ENCODE measurements at places on chromosomes 7 and 10. TPM values are rescaled to one million over a fixed set of nuclear protein-coding genes. Genes with fewer than 3 reads are reported as not detected.

GRCh38 chr7:56097700-56098099, 4.9 kb upstream of the PHKG1 start:
- DNase-seq, result peak; percentile 56

DNA sequence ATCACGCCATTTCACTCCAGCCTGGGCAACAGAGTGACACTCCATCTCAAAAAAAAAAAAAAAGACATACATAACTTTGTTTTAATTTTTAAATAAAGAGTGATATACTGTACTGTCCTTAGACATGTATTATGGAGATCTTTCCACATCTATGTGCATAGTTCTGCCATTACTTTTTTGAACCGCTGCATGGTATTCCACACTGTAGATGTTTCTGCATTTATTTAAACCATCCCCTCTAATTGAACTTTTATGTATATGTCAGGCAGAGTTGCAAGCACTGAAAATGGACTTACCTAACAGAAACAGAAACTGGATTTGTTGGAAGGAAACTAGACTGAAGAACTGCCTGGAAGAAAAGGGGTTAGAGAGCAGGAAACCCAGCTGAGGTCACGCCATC, 8.5 kb upstream of the ARHGAP19 start:
- DNase-seq, result no peak

- no peak for DNase-seq
These were observed 65.1 kb upstream of the NEBL start for GRCh38 chr10:20962165-20962564.

GRCh38 chr7:85554236-85555178, 367.7 kb upstream of the SEMA3D start:
- no peak for DNase-seq

GRCh38 chr10:50506861-50507573, 116.7 kb downstream of the SGMS1 start:
- DNase-seq, result no peak

Gene GIMAP2
- 5.3 TPM for total RNA-seq

DNA sequence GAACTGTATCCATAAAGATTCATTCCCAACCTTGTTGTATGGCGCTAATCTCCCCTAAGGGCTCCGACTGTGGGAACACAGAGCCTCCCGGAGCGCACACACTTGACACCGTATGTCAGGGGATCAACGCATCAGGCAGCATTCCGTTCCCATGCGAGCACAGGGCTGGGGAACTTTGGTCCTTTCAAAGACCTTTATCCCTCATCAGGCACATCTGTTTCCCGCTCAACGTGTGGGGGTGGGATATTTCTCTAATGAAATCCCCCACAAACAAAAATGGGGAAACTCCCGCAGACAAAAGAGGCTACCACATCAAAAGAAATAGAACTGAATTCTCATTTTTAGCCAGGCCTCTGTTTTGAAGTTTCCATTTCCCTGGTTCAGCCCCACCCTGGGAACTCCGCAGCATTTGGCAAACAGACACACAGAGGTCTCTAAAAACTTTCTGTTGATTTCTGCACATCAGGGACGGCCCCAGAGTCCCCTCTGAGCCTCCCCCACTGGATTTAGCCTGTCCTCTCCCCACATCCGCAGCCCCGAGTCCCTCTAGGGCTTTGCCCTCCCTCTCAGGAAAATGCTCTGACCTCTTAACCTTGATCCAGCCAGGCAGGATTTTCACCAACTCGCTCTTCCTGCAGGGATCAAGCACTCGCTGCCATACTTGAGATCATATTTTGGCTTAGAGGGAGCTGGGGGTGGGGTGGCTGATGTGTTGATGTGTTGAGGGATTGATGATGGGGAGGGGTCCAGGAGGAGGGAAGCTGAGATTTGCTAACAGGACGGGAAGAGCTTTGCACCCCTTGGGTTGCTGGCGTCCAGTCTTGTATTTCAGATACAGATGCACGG, 6.6 kb downstream of the CPA5 start:
- no peak for DNase-seq

Gene STEAP4
- 30.9 TPM for total RNA-seq

DNA sequence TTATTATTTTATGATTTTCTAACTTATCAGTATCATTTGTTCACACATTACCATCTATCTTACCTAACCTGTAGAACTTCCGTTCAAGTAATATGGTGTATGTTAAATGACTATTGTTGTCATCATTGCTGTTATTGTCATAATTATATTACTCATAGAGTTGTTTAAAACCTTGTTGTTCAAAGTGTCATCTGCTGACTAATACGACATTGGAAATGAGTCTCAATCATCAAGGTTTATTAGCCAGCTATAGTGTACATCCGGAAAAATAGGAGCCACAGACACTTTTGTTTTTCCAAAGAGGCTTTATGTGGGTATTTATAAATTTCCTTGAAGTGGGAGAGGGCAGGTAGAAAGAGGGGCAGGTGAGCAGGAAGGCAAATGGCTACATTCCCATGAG, 386.9 kb upstream of the LRRTM3 start:
- no peak for DNase-seq

Gene FXYD4
- total RNA-seq, result not detected

DNA sequence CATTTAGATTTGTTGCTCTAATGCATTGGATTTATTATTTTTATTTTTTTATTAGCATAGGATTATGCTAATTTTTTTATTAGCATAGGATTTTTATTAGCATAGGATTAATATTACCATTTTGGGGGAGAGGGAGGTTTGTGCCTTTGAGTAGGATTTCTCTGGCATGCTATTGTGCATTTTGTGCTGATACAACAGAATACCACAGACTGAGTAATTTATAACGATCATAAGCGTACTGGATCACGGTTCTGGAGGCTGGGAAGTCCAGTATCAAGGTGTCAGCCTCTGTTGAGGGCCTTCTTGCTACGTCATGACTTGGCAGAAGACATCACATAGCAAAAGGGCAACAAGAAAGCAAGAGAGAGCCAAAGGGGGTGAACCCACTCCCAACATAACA, 187.5 kb downstream of the XPNPEP1 start:
- DNase-seq, result no peak

DNA sequence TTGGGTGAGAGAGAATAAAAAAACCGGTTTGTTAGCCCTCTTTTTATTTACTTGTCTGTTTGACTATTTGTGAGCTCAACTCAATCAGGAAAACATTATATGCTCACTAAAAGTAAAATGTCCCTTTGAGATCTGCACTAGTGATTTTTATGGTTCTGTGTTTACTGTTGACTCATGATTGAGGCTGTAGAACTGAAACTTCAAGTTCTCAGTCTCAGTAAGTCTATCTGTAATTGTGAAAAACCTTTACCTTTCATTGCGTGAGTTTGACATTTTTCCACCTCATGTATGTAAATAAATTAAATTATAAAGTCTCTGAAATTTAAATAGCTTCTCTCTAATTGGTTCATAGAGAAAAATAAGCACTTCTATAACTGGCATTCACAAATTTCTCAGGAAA, 17.0 kb upstream of the CASD1 start:
- no peak for DNase-seq

Gene PAX2
- total RNA-seq, result not detected

GRCh38 chr7:2956526-2957368, 86.9 kb downstream of the CARD11 start:
- DNase-seq, result no peak

DNA sequence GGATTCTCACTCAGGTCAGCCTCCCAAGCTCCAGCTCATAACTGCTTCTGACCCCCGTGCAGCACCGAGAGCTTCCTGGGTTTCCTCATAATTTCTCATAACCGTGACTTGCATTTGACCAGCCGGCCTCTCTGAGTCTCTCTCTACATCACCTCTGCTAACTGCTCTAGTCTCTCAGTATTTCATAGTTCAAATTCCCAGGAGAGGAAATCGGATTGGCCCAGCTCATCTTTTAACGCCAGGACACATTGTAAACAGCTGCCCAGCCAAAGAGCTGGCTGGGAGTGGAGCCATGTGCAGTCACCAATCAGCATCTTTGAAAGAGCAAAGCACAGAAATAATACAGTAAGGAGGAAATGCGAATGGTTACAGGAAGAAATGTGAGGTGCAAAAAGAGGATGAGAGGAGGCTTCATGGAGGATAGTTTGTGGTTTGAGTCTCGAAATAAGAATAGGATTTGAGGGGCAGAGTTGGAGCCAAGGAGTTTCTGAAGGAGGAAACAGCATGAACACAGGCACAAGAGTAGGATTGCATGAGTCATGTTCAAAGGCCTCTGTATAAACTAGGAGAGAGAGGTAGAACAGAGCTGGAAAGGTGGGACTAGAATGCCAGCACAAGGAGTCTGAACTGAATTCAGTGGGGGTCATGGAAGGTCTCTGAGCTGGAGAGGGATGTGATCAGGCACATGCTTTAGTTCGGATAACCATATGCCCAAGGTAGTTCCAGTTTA, 15.2 kb upstream of the LBX1 start:
- peak; percentile 59 for DNase-seq
